ENCODE measurements at places on chromosomes 7 and 10.

GRCh38 chr7:41156268-41156667 lies 546.6 kb downstream of the INHBA start:
- no peak for DNase-seq

DNA sequence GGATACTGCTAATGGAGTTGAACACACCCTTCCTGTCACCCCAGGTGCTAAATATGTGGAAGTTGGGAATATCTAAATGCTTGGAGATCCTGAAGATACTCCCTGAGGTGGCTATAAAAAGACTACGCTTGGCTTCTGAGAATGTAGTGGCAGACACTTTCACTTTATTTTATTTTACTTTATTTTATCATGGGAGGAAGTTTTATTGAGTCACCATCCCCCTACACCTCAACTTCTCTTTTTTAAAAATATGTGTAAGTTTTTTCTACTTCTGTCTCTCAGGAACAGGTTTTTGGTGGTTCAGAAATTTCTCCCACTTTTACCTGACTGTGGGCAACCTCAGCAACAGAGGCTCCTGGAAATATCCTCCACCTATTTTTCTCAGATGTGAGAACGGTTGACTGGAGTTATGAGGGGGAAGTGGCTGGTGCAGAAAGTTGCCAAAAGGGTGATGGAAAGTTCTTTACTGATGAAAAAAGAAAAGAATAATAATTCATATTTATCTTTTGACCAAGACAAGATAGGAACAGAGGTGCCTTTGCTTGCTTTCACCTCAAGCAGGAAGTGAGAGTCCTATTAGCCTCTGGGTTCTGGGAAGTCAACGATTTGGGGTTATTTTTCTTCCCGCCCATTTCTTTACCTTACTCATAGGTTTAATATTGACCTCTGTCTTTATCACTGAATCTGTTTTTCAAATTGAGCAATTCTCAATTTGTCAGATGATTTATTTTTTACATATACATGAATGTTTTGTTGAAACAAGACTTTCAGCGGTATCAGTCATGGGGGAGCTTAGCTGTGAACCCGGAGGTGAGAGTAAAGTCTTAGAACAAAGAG lies 103.6 kb downstream of the AHR start:
- no peak for DNase-seq

GRCh38 chr7:33862946-33863814 lies 42.2 kb upstream of the BMPER start:
- DNase-seq: no peak

GRCh38 chr7:816751-817671 lies 15.3 kb upstream of the SUN1 start:
- no peak for DNase-seq

GRCh38 chr7:1291845-1292765 lies 59.4 kb downstream of the UNCX start:
- DNase-seq: no peak

- DNase-seq: no peak
Observed at GRCh38 chr7:42065942-42066341, 171.1 kb downstream of the GLI3 start.

- no peak for DNase-seq
Observed at GRCh38 chr7:37491919-37492694, 43.4 kb upstream of the ELMO1 start.

- no peak for DNase-seq
Observed at GRCh38 chr10:43680035-43680434, 31.4 kb upstream of the ZNF32 start.

DNA sequence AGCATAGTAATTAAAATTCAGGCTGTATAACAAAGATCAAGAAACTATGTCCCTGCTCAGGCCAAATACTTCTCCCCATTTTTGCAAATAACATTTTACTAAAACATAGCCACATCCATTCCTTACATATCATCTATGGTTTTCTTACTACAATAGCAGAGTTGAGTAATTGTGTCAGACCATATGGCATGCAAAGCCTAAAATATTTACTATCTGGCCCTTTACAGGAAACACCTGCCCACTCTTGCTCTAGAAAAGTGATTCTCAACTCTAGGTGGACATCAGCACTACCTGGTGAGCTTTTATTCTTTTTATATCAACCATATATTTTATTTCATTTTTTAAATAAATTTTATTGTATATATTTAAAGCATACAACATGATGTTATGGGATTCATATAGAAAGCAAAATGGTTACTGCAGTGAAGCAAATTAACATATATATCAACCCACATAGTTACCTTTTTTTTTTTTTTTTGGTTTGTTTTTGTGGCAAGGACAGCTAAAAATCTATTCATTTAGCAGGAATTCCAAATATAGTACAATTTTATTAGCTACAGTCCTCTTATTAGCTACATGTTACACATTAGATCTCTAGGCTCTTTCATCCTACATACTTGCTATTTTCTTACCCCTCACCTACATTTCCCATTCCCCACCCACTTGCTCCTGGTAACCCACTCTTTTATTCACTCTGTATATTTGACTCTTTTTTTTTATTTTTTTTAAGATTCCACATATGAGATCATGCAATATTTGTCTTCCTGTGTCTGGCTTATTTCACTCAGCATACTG lies 19.6 kb downstream of the ABI1 start:
- no peak for DNase-seq

DNA sequence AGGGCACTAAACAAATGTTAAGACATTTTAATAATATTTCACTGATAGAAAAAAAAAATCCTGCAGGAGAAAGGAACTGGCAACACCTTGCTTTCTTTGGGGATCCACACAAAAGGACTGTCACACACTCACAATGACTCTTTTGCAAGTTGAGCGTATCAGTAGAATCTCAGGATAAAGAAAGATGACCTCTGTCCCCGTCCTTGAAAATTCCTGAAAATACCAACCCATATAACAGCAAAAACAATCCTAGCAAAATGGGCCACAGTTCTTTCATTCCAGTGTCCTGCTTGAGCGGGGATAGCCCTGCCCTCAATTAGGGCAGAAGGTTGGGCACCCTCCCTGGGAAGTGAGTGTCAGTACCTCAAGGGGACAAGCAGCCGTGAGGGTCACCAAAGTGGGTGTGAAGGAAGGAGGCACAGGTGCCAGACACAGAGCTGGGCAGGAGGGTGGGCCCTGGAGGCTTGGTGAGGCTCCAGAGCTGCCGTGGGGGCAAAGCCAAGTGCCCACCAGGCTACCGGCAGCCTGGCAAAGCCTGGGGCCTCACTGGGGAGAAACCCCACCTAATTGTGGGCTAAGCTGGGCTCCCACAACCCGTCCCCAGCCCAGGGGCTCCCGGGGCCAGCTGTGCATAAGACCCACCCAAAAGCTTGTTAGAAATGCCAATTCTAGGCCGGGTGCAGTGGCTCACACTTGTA lies 2.8 kb downstream of the WDR86 start:
- no peak for DNase-seq

GRCh38 chr10:103491729-103492364 lies 1.7 kb upstream of the NEURL1 start:
- peak; percentile 87 for DNase-seq

DNA sequence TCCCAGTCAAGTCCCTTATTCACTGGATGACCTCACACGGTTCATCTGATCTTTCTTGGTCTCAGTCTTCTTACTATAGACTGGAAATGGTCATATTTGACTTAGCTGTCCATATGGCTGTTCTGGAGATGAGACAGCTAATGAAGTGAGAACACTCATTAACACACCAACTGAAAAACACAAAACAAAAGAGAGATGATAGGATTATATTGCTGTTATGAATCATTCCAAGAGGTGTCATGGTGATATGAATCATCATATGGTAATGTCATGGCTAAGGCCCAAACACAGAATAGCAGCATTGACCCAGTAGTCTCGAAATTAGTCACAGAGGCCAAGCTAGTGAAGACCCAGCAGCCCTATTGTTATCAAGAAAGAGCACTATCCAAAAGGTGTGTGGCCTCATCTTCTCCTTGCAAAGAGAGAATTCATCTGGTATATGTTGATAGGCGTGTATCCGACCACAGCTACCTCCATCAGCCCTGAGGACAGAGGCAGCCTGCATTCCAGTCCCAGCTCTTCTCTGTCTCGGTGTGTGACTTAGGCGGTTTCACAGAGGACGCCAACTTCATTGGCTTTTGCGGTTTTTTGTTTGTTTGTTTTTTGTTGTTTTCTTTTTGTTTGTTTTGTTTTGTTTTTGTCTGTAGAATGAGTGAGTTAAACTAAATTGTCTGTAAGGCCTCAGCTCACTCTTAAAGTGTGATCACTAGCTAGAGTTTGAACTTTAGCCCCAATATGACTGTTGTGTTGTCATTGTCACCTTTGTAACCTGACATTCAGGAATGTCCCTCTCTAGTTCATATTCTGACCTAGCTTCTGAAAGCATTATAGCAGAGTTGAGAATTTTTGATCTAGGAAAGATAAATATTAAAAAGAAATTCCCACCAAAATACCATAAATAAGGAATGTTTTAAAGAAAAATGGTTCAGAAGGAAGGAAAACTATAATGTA lies 97.4 kb upstream of the PDCD4 start:
- peak; percentile 29 for DNase-seq

GRCh38 chr7:79093421-79093820 lies 360.0 kb downstream of the MAGI2 start:
- no peak for DNase-seq

GRCh38 chr10:6778992-6779701 lies 199.1 kb upstream of the PRKCQ start:
- DNase-seq: peak; percentile 57

DNA sequence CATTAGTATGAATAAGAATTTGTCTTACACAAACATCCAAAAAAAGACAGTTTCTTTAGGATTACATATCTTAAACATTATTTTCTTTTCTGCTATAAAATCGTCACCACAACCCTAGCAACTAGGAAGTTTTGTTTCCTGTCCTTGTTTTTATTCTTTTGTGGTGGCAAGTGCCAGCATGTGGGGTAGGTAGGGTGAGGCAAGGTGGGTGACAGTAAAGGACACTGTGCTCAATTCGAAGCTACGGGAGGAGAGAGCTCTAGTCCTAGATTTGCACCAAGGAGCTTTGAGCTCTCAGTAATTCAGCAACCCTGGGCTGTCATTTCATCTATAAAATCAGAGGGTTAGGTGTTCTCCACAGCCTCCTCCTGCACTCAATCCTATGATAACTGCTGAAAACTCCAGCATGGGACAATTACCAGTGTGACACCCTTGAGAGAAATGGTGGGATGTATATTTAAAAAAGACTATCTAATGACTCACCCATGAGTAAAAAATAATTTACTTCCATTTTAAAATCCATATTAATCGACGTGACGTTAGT lies 187.1 kb downstream of the FAM107B start:
- no peak for DNase-seq

- DNase-seq: no peak
Observed at GRCh38 chr7:135960709-135961451, 16.3 kb downstream of the MTPN start.

DNA sequence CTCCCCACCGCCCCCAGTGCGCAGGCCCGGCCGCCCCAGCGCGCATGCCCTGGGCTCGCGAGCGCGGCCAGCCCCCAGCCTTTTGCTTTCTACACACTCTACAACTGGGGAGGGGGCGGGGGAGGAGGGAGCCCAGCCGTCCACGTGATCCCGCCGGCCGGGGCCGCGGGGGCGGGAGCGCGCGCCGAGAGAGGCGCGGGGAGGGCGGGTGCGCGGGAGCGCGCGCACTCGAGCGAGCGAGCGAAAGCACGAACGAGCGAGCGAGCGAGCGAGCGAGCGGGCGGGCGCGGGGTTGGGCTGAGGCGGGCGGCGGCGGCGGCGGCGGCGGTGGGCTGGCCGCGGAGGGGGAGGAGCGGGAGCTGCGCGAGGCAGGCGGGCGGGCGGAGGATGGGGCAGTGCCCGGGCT lies at the start of gene AUTS2:
Gene AUTS2 (plus strand): TSS at position 395 of the 406 bp plus-strand sequence. CDS start 1,179 bp downstream, outside the sequence.
- DNase-seq: peak; percentile 92

GRCh38 chr7:102096706-102097427 lies 189.8 kb upstream of the SH2B2 start:
- no peak for DNase-seq

GRCh38 chr7:94008537-94008936 lies 4.4 kb upstream of the BET1 start:
- DNase-seq: no peak

DNA sequence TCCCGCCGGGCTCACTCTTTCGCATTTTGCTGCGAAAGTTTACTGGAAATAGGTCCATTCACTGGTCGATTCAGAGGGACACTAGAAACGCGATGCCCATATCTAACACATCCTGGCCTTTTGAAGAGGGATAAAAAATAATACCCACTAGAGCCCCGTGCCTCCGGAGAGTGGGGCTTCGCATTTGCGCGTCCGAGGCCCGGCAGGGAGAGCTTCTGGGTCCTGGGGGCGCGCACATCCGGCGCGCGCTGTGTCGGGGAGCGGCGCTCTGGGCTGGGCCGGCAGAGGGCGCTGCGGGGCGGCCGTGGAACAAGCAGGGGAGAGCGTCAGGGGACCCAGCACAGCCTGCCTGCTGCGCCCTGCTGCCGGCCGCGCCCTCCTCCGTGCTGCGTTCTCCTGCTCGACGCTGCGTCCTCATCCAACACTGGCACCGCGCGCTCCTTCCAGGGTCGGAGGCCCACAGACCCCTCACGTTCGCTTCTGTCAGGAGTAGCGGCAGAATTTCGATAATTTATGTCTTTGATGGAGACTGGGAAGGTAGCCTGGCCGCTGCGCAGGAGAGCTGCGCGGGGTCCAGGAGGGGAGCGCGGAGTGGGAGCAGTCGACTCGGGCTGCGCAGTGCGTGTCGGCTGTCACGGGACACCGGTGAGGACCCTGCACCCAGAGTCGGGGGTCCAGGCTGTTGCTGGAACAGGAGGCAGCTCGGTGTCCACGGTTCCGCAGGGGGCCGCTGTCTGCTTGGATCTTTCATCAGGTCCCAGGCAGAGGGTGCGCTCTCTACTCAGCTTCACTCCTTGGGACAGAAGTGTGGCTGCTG lies 41.5 kb upstream of the ZNF32 start:
- peak; percentile 57 for DNase-seq

GRCh38 chr10:71684356-71685173 lies 35.0 kb downstream of the C10orf105 start:
- no peak for DNase-seq

DNA sequence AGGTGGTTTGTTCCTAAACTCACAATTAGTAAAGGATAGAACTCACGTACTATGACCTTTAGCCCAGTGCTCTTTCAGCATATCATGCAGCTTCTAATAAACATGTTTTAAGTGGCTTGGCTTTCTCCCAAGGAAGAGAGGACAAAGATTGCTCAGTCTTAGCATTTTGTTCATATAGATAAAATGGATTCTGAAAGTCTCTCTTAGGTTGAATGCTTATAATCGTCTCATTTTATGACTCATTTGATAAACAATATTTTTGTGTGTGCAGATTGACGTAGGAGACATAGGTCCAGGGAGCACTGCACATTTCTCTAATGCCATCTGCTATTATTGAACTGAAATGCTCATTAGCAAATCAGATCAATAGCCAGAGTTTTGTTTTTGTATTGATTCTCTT lies 44.8 kb downstream of the GNAT3 start:
- DNase-seq: no peak

DNA sequence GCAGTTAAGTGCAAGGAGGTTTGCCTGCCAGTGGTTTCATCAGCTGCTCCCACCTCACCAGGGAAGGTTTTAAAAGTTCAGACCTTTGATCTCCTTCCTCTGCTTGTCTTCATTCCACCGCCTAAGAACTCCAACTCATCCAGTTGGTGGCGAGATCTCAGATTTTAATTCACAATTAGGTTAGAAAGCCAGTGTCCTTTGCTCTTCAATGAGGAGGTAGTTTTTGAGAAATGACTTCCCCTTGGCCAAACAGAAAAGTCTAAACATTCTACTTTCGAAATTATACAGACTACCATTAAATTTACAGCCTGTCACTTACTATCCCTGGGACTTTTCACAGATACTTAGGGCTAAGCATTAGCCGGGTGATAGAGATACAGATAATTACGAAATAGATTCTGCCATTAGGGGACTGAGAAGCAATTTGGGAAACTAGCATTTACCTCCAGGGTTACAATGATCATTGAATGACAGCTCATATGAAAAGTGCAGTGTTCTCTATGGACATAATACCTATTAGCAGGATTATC lies 513.4 kb upstream of the GHITM start:
- no peak for DNase-seq

Data from fibroblast of skin of left biceps (primary cell).